ENCODE measurements at places on chromosomes 2 and 18. TPM values are rescaled to one million over a fixed set of nuclear protein-coding genes. Genes with fewer than 3 reads are reported as not detected.

GRCh38 chr2:147149575-147150240, 695.1 kb upstream of the ACVR2A start:
- no peak for DNase-seq

Gene ALLC
- total RNA-seq = not detected

DNA sequence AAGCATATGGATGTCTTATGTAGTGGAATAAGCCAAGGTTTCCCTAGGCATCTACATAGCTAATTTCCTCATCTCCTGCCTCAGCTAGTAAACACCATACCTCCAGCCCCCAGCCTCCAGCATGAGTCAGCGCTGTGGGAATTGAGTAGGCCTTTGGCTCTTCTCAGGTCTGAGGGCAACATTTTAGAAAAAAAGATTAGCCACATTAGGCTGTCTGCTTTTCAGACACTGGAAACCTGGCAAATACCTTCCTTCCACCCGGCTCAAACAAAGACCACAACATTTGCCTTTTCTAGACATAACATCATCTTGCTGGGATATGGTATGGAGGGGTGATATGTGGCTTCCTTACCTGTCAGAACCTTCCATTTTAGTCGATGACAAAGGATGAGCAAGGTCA, 6.1 kb upstream of the CCDC195 start:
- DNase-seq = no peak

GRCh38 chr2:68776124-68776523, 41.5 kb downstream of the ARHGAP25 start:
- no peak for DNase-seq

- no peak for DNase-seq
Measured at GRCh38 chr18:12908706-12909105, 24.7 kb upstream of the PTPN2 start.

- no peak for DNase-seq
Measured at GRCh38 chr18:69217196-69218000, 183.3 kb upstream of the DOK6 start.

Gene ANKRD62
- not detected for total RNA-seq

DNA sequence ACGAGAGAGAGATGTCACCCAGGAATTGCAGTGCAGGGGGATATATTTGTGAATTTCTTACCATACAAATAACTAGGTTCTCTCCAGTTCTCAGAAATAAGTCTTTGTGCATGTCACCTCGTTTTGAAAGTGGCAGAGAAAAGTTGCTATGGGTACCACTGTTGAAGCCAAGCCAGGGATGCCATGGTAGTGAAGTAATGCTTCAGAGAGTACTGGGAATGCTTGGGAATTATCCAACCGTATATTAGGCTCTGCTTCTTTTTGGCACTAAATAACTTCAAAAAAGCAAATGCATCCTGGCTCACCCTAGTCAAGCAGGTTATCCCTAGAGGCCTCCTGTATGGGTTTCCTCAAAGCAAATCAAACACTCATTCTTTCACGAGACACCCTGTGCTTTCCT, 50.7 kb upstream of the DDX18 start:
- no peak for DNase-seq

DNA sequence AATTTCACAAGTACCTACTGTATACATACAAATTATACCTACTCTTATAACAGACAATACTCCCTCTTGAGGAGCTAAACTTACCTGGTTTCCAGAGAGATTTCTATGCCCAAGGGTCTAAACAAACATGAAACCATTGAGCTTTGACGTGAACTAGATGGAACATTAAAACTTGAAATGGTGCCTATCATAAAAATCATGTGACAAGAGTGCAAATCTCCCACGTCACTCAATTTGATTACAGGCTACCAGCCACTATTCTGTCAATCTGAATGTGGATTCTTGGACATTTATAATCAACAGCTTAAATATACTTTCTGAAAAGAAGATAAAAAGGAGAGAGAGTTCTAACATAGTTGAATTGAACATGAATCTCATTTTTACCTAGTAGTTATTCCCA, 297.1 kb upstream of the SESTD1 start:
- DNase-seq = no peak

DNA sequence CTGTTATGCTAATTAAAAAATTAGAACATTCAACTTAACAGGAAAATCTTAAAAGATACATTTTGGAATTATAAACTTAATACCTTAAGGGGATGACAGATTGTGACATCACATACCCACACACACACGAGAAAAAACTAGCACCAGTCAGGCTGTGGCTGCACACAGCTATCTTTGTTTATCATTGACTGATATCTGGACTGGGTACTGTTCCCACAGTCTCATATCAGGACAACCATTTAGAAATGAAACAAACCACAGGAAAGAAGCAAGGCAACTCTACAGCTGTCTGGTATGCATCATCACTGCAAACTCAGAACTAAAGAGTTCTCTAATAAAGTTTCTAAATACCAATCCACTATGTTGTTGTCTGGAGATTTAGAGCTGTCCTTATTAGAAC, 210.9 kb upstream of the SMAD7 start:
- no peak for DNase-seq

DNA sequence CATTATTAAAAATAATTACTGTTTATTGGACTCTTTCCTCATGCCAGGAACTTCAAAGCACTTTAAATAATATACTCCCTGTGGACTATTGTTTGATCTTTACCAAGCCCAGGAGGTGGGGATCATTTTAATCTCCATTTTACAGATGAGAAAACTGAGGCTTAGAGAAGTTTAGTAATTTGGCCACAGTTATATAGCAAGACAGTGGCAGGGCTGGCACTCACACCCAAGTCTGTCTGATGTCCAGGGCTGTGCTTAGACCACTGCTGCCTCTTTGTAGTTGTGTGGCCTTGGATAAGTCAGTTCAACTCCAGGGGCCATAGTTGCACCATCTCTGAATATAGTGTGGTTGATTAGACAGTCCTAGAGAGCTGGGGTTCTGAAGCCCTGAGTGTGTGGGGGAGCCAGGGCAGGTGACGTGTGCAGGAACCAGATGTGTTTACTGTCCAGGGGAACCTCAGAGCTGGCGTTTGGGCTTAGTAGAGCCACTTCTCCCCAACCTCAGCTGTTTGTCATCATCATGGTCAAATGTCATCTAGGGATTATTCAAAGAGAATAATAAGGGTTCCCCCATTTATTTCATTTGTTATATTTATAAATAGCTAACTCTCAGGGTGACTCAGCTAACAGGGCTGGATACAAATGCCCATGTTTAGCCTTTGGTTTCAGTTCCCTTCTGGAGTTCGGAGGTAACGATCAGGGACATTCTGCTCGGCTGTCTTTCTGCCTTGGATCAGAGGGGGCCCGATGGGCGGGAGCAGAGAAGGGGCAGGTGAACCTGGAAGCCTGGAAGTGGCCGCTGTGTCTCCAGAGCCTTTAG, 68.0 kb downstream of the BOLA3 start:
- no peak for DNase-seq

- no peak for DNase-seq
Measured at GRCh38 chr2:135980434-135981079, 4.9 kb downstream of the DARS1 start.

Gene ANXA4
- 13.4 TPM for total RNA-seq

DNA sequence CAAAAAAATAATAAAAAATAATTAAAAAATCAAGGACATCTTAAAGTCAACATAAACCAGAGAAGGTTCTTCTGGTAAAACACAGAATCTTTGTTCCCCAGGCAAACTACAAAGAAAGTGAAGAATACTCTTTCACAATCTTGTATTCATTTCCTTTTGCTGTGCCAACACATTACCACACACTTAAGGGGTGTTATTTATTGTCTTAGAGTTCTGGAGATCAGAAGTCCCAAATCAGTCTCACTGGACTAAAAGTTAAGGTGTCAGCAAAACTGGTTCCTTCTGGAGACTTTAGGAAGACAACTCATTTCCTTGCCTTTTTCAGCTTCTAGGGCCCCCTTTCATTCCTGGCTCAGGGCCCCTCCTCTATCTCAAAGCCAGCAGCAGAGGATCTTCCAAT, 12.2 kb upstream of the CAB39 start:
- no peak for DNase-seq

Gene HOXD8
- not detected for total RNA-seq

Gene INPP5D
- 184 TPM for total RNA-seq

DNA sequence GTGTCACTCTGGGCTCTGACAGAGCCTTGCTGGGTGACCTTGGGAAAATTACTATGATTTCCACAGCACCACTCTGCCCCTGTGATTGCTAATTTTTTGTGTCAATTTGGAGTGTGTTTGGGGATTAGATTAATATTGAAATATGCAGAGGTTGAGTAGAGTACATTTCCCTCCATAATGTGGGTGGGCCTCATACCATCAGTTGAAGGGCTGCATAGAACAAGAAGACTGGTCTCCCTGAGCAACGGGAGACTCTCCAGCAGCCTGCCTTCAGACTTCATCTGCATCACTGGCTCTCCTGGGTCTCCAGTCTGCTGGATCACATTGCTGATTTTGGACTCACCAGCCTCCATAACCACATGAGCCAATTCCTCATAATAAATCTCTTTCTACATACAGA, 313.7 kb downstream of the TNS1 start:
- no peak for DNase-seq

DNA sequence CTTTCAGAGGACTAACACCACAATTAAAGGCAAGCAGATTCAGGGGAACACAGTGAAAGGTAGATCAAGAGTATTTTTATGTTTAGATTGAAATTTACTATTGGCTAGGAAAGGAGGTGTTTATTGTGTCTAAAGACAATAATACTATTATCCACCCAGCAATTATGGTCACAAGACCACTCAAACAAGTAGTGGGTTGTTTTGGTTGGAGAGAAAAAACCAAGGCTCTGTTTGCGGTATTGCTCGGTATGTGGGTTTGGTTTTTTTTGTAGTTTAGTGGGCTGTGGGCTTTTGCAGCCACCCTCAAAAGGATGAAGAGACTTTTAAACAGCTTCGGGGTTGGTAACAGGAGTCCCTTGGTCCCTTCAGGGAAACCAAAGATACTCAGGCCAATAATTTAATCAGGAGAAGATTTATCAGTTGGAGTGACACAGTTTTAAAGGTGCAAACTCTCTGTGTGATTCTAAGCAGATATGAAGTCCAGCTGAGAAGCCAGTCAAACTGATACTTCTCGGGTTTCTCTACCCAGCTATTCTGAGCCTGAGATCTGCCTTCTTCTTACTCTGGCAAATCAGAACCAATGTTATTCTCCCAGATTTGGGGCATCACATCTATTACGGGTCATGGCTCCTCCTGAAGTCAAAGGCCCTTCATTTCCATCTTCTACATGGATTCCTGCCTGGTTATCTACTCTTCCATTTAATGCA, 55.3 kb downstream of the DCC start:
- DNase-seq = no peak

DNA sequence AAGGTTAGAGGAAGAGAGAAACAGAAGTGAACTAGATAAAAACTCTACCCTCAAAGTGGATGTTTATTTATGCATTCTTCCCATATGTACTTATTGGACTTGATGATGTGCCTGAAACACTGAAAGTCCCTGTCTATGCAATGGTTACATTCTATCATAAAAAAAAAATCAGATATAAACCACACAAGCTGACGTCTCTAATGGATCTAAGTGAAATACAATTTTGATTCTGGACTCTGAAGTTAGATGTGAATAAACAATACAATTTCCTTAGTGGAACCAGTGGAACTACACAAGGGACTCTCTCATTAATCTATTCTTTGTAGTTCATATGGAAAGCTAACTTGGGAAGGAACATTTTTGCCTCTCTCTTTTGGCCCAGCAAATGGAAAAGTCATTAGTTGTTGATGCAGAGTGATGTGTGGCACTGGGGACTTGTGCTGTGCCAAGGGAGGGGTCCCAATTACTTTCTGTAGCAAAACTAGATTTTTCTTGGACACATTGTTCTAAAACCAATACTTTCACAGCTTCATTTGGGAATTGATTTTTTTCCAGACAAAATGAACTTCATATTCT, 376.8 kb downstream of the TRIB2 start:
- no peak for DNase-seq

Gene FEV
- not detected for total RNA-seq

Gene CD8B2
- total RNA-seq = not detected

Gene UGT1A4
- not detected for total RNA-seq

GRCh38 chr2:196160101-196160500, 11.3 kb downstream of the STK17B start:
- DNase-seq = peak; percentile 21

DNA sequence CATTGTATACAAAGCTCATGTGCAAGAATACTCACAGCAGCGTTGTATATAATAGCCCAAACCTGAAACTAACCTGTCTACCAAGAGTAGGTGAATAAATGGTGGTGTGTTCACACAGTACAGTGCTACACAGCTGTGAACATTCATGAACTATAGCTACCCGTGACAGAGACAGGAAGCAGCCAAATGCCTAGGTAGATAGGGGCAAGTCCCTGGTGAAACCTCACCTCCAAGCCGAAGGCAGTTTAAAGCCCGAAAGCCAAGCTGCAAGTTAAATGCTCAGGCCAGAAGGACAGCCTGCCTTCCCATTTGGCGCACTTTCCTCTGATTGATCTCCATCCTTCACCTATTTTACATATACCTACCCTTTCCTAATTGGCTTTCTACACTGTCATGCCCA, 36.5 kb upstream of the IMPA2 start:
- DNase-seq = no peak

Gene MOGAT1
- not detected for total RNA-seq

DNA sequence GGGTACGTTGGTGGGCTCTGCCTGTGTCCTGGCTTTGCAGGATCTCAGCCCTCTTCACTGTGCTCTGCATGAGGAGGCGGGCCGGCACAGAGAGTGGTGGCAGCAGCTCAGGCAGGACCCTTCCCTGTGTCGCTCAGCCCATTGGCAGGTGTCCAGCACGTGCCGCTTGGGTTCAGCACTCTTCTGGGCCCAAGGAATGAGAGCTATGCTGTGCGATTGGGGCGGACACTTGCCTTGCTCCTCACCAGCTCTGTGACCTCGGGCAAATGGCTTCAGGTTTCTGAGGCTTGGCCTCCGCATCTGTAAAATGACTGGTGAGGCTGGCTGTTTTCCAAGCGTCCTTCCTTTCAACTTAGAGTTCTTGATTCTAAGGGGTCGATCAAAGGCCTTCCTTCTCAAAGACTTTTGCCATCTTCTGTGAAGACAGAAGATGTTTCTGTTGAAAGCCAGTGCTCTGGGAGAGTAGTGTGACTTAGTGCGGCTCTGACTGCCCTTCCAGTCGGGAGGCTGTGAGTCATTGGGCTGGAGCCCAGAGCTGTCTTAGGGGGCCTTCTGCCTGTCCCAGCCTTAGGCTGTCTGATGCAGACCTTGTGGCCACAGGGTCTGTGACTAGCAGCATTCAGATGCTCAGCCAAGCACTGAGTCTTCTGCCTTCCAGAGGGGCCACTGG, 35.6 kb downstream of the GLI2 start:
- DNase-seq = no peak

Gene CNDP1
- total RNA-seq = 0.23 TPM

DNA sequence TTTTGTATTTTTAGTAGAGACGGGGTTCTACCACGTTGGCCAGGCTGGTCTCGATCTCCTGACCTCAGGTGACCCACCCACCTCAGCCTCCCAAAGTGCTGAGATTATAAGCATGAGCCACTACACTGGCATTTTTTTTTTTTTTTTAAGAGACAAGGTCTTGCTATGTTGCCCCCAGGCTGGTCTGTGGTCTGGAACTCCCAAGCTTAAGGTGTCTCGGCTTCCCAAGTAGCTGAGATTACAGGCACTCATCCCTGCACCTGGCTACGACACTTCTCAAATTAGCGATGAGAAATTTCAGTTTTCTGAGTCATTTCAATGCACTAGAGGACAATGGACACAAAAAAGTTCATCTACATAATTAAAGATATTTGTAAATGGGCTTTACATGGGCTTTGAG, 36.6 kb upstream of the TCF7L1 start:
- DNase-seq = no peak
